ENCODE measurements at places on chromosomes 16 and 17.

DNA sequence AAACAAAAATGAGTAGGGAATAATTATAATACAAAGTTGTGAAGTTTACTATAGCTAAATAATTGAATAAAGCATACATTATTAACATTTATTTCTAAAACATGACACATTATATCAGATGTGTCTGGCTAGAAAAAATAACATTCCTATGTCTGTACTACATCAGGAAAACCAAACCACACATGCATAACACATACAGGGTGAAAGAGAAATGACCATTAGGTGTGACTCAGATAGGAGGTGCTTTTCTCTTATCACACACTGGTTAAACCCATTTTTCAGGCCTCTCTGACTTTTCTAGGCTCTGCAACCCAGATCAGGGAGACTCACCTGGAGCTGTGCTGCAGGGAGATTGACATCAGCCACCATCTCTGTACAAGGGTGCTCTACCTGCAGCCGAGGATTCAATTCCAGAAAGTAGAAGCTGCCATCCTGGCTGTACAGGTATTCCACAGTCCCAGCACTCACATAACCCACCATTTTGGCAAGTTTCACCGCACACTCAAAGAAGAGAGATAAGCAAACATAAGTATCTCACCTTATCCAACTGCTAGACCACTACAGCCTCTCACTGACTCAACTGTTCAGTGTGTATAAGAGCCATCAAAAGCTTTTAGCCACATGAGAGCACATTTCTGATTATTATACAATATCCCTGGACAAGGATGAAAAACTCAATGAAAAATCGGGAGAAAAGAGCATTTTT is 116.6 kb upstream of the C17orf78 start:
- DNase-seq, result no peak

- no peak for DNase-seq
Observed at GRCh38 chr17:42781639-42782165, 1.3 kb downstream of the WNK4 start.

GRCh38 chr17:53166731-53167130 is 656.0 kb upstream of the KIF2B start:
- DNase-seq, result no peak

- DNase-seq, result no peak
Observed at GRCh38 chr16:12529582-12529981, 274.1 kb downstream of the CPPED1 start.

- no peak for DNase-seq
Observed at GRCh38 chr17:36643086-36643685, 41.8 kb downstream of the MRM1 start.

- DNase-seq, result peak; percentile 54
Observed at GRCh38 chr16:31250782-31251384, 8.9 kb upstream of the ITGAM start.

GRCh38 chr17:78399693-78400144 is 21.3 kb downstream of the PGS1 start:
- DNase-seq, result no peak

- no peak for DNase-seq
Observed at GRCh38 chr17:8631554-8631877, 991 bp upstream of the MYH10 start.

DNA sequence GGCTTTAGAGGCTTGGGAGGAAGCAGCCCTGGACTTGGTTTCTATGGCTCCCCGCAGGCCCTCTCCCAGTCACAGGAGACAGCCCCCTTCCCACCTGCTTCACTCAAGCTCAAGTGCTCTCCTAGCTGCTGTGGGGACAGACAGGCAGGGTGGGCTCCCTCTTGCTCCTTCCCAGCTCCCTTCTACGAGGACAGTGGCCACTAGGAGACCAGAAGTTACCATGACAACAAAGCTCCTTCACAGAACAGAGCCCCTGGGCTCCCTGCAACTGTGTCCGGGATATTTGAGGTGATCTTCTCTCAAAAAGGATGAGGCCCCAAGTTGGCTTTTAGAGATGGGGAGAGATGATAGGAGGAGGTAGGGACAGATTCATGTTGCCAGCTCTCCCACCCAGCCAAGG is 116.3 kb downstream of the AMFR start:
- DNase-seq, result no peak

- no peak for DNase-seq
Observed at GRCh38 chr17:66423056-66423955, 120.9 kb downstream of the PRKCA start.

Measured in activated CD8-positive, alpha-beta T cell treated with anti-CD3 and anti-CD28 coated beads, Interleukin-2, amount 10 ng/mL, durations not matched to agents 7 days and 5 days (primary cell).